ENCODE measurements at places on chromosomes 5 and 9. TPM values are rescaled to one million over a fixed set of nuclear protein-coding genes. Genes with fewer than 3 reads are reported as not detected.

Gene TLX3
- 0.52 TPM for total RNA-seq

Gene TAF11L10
- total RNA-seq, result not detected

Gene KCNMB1
- 0.09 TPM for total RNA-seq

DNA sequence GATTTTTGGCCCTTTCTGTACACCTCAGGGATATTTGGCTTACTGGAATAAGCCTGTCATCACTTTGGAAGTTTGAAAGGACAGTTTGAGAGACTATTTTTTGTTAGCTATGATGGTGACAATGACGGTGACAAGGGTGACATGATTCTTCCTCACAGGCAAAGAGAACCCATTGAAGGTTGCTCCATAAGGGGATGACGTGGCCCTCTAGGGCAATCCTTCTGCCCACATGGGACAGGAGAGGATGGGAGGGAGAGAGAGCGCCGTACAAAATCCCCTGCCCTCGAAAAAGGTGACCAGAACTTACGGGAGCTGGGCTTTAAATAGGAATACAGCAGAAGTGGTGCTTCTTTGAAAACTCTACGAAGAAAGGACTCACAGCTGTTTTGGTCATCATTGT lies 22.6 kb downstream of the HRH2 start:
- DNase-seq, result no peak

DNA sequence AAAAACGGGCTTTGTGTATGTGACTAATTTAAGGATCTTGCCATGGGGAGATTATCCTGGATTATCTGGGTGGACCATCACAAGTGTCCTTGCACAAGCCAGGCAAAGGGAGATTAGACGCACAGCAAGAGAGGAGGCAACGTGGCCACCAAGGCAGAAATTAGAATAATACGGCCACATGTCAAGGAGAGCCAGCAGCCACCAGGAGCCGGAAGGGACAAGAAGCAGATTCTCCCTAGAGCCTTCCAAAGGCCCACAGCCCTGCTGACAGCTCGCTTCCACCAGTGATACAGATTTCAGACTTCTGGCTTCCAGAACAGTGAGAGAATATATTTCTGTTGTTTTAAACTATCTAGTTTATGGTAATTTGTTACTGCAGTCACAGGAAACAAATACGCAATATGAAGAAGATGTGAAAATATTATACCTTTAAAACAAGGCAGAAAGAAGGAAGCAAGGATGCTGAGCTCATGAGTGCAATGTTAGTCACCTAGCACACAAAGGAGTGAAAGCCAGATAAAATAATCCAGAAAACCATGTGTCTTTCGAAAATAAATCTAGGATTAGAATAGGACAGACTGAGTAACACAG lies 28.7 kb upstream of the F2RL1 start:
- no peak for DNase-seq

DNA sequence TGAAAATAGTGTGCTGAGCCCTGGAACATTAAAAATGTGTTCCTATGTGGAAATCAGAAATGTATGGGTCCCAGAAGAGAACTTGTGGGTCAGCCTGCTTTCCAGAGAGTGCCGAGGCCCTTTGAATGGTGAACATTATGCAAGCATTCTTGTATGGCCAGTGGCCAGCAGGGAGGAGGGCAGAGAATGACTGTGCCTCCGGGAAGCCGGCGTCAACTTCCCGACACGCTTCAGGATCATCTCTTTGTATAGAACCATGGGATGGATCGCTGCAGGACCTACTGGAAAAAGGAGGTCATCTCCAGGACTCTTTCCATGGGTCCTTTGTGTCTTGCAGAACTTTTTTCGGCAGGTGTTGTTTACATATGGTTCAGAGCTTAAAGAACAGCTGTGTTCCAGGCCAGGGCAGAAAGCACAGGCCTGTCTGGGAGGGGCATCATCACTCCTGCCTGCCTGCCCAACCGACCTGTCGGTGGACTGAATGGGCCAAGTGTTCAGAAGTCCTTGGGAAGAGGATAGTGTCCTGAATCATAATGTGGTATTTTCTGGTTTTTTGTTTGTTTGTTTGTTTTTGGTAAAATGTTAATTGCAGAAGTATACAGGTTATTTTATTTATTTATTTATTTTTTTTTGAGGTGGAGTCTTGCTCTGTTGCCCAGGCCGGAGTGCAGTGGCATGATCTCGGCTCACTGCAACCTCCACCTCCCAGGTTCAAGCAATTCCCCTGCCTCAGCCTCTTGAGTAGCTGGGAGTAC lies 9.0 kb downstream of the PRRC2B start:
- peak; percentile 49 for DNase-seq

DNA sequence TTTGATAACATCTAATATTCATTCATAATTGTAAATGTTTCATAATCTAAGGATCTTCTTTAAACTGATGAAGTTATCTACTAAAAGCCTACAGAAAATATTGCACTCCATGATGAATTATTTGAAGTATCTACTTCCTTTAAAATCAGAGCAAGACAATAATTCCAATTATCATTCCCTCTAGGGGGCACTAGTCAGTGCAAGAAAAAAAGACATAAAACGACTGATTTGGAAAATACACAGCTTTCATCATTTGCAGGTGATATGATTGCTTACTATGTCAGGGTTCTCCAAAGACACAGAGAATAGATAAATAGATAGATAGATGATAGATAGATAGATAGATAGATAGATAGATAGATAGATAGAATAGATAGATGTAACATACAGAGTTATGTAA lies 13.5 kb upstream of the GRM6 start:
- no peak for DNase-seq

DNA sequence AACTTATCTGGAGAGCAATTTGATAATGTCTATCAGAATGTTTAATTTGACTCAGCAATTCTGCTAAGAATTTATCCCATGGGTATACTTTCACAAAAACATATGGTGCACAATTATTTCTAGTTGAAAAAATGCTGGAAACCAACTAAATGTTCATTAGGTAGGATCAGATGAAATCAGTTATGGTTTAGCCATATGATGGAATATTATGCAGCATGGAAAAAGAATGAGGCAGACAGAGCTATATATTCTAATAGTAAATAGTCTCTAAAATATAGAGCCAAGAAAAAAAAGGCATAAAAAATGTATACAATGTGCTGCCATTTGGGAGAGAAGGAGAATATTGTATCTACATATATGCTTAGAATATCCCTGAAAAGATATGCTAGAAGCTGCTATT lies 3.6 kb upstream of the SPATA6L start:
- DNase-seq, result no peak

DNA sequence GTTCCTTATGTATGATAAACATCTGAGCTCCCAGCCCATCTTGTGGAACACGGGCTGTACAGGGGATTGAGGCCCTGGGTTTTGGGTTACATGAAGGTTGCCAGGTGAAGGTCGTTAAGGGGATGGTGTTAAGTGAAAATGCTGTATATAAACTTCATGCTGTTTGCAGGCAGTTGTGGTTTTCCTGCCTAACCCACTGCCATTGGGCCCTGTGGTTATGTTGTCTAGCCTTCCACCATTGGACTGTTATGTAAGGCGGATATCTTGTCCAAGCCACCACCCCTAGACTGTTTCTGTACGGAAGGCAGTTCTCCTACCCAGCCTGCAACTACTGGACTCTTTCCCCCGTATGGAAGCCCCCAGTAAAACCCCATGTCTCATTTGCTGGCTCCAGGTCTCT lies 246.1 kb downstream of the KIF4B start:
- no peak for DNase-seq

DNA sequence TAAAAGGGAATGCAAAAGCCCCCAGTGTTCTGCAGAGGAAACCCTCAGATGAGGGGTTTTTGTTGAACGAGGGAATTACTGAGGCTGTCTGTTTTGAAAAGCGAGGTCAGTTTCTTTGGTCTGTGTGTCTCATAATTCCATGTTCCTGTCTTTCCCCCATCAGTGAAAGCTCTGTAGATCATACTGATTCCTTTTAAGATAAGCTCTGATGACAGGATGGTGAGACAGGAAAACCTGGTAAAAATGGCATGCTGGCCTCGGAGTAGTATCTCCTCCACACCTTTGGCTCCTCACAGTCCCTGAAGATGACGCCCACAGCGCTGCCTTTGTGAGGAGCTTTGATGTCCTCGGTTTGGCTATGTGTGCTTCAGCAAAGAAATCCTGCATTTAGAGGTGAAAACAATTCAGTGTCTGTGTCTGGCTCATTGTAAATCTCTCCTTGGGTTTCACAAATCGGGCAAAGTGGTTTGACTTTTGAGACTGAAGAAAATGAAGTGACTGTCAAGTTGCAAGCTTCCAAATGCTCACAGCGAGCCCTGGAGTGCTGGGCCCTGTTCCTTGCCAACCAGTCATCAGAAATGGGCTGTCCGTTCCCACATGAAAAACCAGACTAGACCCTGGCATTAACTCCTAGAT lies 124.9 kb upstream of the ICE1 start:
- no peak for DNase-seq

- DNase-seq, result no peak
These were observed 418.5 kb upstream of the MEF2C start for GRCh38 chr5:89301321-89302025.
